A549 treated with DMSO at 1 μM for 4 hours (cell line): ENCODE measurements at places on chromosomes 2 and 18. TPM values are rescaled to one million over a fixed set of nuclear protein-coding genes. Genes with fewer than 3 reads are reported as not detected.

The RAB6D gene
- total RNA-seq = 0.02 TPM in 1 of 5 replicates, not detected in the others

The TYMS gene
- 164 to 184 TPM (median 178 TPM) in 5 replicates for total RNA-seq

The MARS2 gene
- total RNA-seq = 10.6 to 15.4 TPM (median 12.2 TPM) in 5 replicates

The SLC11A1 gene
- total RNA-seq = 0.15 to 0.28 TPM (median 0.19 TPM) in 5 replicates

The DSG1 gene
- not detected in 5 replicates for total RNA-seq

The RAPH1 gene
- 5.7 to 7.6 TPM (median 7.3 TPM) in 5 replicates for total RNA-seq

The GPR45 gene
- not detected in 5 replicates for total RNA-seq

The PGAP1 gene
- 1.7 to 3.6 TPM (median 3.2 TPM) in 5 replicates for total RNA-seq

The MEX3C gene
- total RNA-seq = 18.8 to 26.0 TPM (median 24.7 TPM) in 5 replicates

The SLC16A14 gene
- total RNA-seq = 1.0 to 1.9 TPM (median 1.4 TPM) in 5 replicates

The RALB gene
- 67.0 to 84.0 TPM (median 74.6 TPM) in 5 replicates for total RNA-seq

The ITPRIPL1 gene
- total RNA-seq = not detected in 5 replicates

The ALPI gene
- 0.02 TPM in 1 of 5 replicates, not detected in the others for total RNA-seq

The LINC00305 gene
- not detected in 5 replicates for total RNA-seq

The NEB gene
- 0.14 to 0.31 TPM (median 0.18 TPM) in 5 replicates for total RNA-seq

The SERPINB11 gene
- 0.07 to 0.08 TPM in 2 of 5 replicates, not detected in the others for total RNA-seq

The NTSR2 gene
- total RNA-seq = not detected in 5 replicates

The LOXHD1 gene
- not detected in 5 replicates for total RNA-seq

The FAM228A gene
- not detected in 5 replicates for total RNA-seq
